ENCODE measurements at places on chromosomes 1 and 21. TPM values are rescaled to one million over a fixed set of nuclear protein-coding genes. Genes with fewer than 3 reads are reported as not detected.
A peak's percentile ranks its signal among the peaks of the same experiment; 100 is the strongest.

- H3K27me3 ChIP-seq = no peaks in the 10 kb centered on the region
- H3K4me3 ChIP-seq = no peak overlapping the region
- peak; percentile 83 for DNase-seq
- H3K4me1 ChIP-seq = peaks cover 14% of the 10 kb centered on the region
- H3K36me3 ChIP-seq = no peaks in the 10 kb centered on the region
Observed at GRCh38 chr1:39102537-39103327, 76.6 kb downstream of the NDUFS5 start.

- H3K4me1 ChIP-seq = no peaks in the 10 kb centered on the region
- peaks cover 42% of the 10 kb centered on the region for H3K27me3 ChIP-seq
- H3K27ac ChIP-seq = no peak overlapping the region
- no peak overlapping the region for H3K4me3 ChIP-seq
- DNase-seq = no peak
Observed at GRCh38 chr1:12629511-12629956, 11.5 kb upstream of the DHRS3 start.

DNA sequence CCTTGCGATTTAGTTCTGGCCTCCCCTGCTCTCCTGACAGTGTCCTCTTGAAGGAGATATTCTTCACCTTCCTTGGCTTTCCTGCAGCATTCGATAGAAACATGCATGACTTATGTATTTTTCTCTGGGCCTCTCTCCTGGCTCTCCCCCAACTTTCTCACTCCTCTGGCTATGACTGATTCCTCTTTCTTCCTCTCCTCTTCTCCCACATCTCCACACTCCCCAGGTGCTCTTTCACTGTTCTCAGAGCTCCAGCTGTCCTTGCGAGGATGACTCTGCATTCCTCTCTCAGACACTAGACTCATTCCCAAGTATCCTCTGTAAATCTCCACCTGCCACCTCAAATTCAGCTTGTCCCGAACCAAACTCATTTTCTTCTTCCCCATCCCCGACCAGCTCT lies 18.0 kb downstream of the LRRC42 start:
- peaks cover 42% of the 10 kb centered on the region for H3K36me3 ChIP-seq
- DNase-seq = peak; percentile 41
- H3K27me3 ChIP-seq = no peaks in the 10 kb centered on the region

DNA sequence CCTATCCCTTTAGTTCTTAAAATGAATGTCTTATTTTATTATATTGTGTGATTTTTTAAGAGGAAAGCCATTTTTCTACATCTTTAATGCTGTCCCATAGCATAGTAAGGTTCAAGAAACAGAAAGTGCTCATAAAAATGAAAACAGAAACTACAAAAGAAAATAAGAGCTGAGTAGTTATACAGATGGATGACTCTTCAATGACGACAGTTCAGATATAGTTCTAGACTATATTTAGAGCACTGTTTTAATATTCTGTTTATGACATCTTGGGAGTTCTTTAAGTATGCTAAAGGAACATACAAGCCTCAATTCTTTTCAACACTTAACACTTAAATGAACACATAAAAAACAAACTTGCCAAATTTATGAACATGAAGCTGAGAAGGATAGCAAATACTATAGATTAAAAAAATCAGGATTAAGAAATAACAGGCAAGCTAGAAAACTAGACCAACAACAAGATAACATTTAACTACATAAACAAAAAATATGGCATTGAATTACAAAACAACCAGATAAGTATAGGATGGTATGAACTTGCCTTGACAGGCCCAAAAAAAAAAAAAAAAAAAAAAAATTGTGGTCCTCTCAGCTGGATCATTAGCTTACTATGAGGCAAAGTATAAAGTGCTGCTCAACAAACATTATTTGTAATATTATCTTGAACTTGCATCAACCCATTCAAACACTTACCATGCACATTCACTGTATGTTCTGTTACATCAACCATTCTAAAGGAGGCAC lies 87.9 kb downstream of the ZZZ3 start:
- DNase-seq = peak; percentile 5
- H3K27me3 ChIP-seq = no peaks in the 10 kb centered on the region

- H3K27ac ChIP-seq = no peak overlapping the region
- peaks cover 38% of the 10 kb centered on the region for H3K36me3 ChIP-seq
- H3K4me3 ChIP-seq = no peak overlapping the region
- no peak for DNase-seq
- H3K27me3 ChIP-seq = no peaks in the 10 kb centered on the region
Observed at GRCh38 chr1:162755306-162755705, 35.2 kb upstream of the HSD17B7 start.

GRCh38 chr1:80385650-80386049 lies 1379.1 kb upstream of the ADGRL4 start:
- H3K4me1 ChIP-seq = no peaks in the 10 kb centered on the region
- H3K4me3 ChIP-seq = no peak overlapping the region
- H3K36me3 ChIP-seq = no peaks in the 10 kb centered on the region
- H3K27ac ChIP-seq = no peak overlapping the region
- DNase-seq = no peak

DNA sequence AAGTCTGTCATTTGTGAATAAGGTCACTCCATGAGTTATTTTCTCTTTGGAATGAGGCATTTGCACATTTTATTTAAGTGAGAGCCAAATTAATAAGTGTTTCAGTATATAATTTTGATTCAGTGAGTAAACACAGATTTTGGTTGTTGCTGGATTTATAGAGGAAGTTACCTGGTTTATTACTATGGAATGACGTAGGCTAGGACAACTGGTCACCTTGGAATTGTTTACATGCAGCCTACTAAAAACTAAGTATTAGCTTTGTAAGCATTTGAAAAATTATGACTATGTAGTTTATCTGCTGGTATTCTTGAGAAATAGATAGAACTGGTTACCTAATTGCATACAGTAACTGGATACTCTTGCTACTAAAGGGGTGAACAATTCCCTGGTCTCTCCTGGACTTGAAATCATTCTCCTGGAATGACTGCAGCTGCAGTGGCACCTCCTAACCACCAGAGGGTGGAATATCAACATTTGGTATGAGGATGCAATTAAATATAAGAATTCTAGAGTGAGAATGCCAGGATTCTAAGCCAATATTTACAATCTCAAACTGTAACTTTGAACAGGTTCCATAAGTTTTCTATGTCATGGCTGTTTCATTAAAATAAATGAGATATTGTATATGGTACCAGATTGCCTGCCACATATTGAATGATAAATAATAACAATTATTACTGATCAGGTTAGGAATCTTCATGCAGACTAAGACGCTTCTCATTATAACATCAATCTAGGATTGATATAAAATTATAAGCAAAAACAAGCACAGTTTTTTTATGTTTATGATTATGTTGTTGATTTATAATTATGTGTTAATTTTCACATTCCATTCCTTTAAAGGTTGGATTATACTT lies 3.5 kb upstream of the KRTAP27-1 start:
- DNase-seq = peak; percentile 10
- H3K4me3 ChIP-seq = no peak overlapping the region
- H3K27ac ChIP-seq = no peak overlapping the region
- no peaks in the 10 kb centered on the region for H3K36me3 ChIP-seq
- H3K27me3 ChIP-seq = no peaks in the 10 kb centered on the region

GRCh38 chr1:24316645-24317044 lies 2.5 kb upstream of the GRHL3 start:
- H3K4me1 ChIP-seq = peaks cover 9% of the 10 kb centered on the region
- H3K4me3 ChIP-seq = no peak overlapping the region
- no peak for DNase-seq

- H3K4me3 ChIP-seq = no peak overlapping the region
- no peaks in the 10 kb centered on the region for H3K27me3 ChIP-seq
- H3K4me1 ChIP-seq = no peaks in the 10 kb centered on the region
Observed at GRCh38 chr1:119409731-119410130, 5.2 kb upstream of the HSD3B2 start.

GRCh38 chr1:40965531-40965930 lies 14.0 kb upstream of the CTPS1 start:
- H3K27ac ChIP-seq = no peak overlapping the region
- H3K27me3 ChIP-seq = no peaks in the 10 kb centered on the region
- H3K4me3 ChIP-seq = no peak overlapping the region
- no peak for DNase-seq

DNA sequence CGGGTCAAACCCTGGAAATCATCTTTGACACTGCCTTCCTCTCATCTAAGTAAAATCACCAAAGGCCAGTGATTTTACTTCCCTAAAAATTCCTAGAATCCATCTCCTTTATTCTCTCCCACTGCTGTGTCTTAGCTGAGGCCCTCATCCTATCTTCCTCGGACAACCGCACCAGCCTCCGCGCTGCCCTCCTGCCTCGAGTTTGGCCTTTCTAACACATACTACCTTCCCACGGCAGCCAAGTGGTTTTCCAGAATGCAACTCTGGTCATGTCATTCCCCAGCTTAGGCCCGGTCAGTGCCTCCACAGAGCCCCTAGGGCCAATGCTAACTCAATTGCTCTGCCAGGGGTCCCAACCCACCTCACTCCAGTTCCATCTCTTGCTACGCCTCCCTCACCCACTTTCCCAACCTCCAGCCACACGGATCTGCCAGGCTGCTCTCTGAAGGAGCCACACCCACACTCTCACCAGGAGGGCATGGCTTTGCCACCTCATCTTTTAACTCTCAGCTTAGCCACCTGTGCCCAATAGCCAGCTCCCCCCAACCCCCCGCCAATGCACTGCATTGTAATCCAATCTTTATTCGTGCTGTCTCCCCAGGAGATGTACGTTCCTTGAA lies 6.8 kb downstream of the TMEM9 start:
- H3K27ac ChIP-seq = no peak overlapping the region
- H3K4me1 ChIP-seq = no peaks in the 10 kb centered on the region
- no peaks in the 10 kb centered on the region for H3K27me3 ChIP-seq
- DNase-seq = no peak

GRCh38 chr1:245466261-245466660 lies 311.5 kb downstream of the KIF26B start:
- no peak overlapping the region for H3K4me3 ChIP-seq
- no peaks in the 10 kb centered on the region for H3K4me1 ChIP-seq
- no peaks in the 10 kb centered on the region for H3K27me3 ChIP-seq
- DNase-seq = no peak

GRCh38 chr1:204225841-204226735 lies 12.3 kb upstream of the GOLT1A start:
- peaks cover 2% of the 10 kb centered on the region for H3K4me1 ChIP-seq
- H3K36me3 ChIP-seq = peaks cover 35% of the 10 kb centered on the region
- H3K27me3 ChIP-seq = no peaks in the 10 kb centered on the region
- no peak overlapping the region for H3K4me3 ChIP-seq
- DNase-seq = peak; percentile 27

DNA sequence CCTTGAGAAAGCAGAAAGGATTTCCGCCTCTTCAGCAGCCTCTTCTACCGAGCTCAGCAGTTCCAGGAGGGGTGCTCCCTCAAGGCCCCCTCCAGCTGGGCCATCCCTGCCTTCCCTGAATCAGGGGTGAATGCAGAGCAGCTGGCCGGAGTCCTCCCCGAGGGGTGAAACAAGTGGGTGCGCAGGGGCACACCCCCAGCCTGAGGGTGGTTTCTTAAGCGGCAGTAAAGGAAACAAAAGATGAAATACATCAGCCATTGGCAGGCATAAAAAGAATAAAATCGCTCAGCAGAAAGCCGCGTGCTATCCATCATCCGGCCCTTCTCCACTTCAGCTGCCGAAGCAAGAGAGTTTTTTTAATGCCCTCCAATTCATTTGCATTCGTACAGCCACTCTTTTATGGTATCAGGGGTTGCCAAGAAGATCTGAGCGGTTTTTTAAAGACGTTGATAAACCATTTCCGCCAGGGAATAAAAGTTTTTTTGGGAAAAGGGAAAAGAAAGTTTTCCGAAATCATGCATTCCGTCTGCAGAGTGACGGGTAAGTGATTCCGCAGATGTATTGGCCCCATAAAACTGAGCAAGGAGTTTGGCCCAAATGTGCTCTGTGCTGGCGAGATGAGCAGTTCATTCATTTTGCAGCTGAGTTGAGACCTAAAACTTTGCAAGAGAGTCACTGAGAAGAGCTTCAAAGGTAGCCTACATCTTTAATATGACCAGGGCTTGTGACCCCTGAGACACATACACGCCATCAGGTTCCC lies 73.7 kb upstream of the ZC3H12A start:
- no peaks in the 10 kb centered on the region for H3K4me1 ChIP-seq
- no peak for DNase-seq
- no peaks in the 10 kb centered on the region for H3K36me3 ChIP-seq
- H3K27ac ChIP-seq = no peak overlapping the region
- H3K4me3 ChIP-seq = no peak overlapping the region

GRCh38 chr1:198967566-198967965 lies 328.7 kb downstream of the PTPRC start:
- no peak overlapping the region for H3K4me3 ChIP-seq
- H3K27ac ChIP-seq = no peak overlapping the region
- H3K4me1 ChIP-seq = no peaks in the 10 kb centered on the region
- no peak for DNase-seq
- H3K36me3 ChIP-seq = no peaks in the 10 kb centered on the region
- no peaks in the 10 kb centered on the region for H3K27me3 ChIP-seq

- H3K4me1 ChIP-seq = peaks cover 8% of the 10 kb centered on the region
- H3K4me3 ChIP-seq = no peak overlapping the region
- peaks cover 48% of the 10 kb centered on the region for H3K36me3 ChIP-seq
- H3K27ac ChIP-seq = peak overlapping the region; percentile 48
- H3K27me3 ChIP-seq = no peaks in the 10 kb centered on the region
- DNase-seq = peak; percentile 6
Observed at GRCh38 chr21:45220071-45220481, 67.6 kb downstream of the POFUT2 start.

DNA sequence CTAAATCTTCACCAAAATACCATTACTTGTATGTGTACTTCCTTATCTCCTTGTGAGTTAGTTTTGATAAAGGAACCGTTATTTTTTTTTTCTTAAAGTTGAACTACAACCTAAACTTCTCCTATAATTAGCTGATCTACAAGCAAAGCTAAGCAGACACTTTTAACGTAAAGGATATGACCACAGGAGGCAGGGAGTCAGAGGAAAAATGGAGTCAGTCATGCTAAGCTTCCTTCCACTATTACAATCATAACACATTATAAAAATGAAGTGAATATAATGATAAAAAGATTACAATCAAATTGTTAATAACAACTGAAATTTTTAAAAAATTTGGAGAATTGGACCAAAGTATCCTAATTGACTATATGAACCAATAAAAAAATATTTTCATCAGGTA lies 892.6 kb downstream of the KCNT2 start:
- H3K27ac ChIP-seq = no peak overlapping the region
- no peaks in the 10 kb centered on the region for H3K27me3 ChIP-seq
- no peak for DNase-seq
- H3K36me3 ChIP-seq = no peaks in the 10 kb centered on the region
- H3K4me3 ChIP-seq = no peak overlapping the region
- 0 out of 2 replicates have a peak, but pooled peaks cover 2% of the 10 kb centered on the region for H3K4me1 ChIP-seq

Gene PLCH2
- total RNA-seq = 0.28 TPM

Gene ZBTB21
- 13.6 TPM for total RNA-seq

Gene BACE2
- total RNA-seq = 18.1 TPM

Gene ACADM
- 8.6 TPM for total RNA-seq

Gene LCA5L
- 0.28 TPM for total RNA-seq

Gene TCP10L
- not detected for total RNA-seq

Gene SHE
- not detected for total RNA-seq

Gene FCMR
- not detected for total RNA-seq

Gene ZMYM4
- total RNA-seq = 56.9 TPM

Measured in IMR-90 (cell line).